CD8-positive, alpha-beta memory T cell (primary cell): ENCODE measurements at places on chromosomes 6 and 20.

GRCh38 chr6:146902846-146903245 is 301.4 kb upstream of the STXBP5 start:
- DNase-seq, result no peak

GRCh38 chr6:1315201-1315559 is 3.3 kb downstream of the FOXQ1 start:
- no peak for DNase-seq

DNA sequence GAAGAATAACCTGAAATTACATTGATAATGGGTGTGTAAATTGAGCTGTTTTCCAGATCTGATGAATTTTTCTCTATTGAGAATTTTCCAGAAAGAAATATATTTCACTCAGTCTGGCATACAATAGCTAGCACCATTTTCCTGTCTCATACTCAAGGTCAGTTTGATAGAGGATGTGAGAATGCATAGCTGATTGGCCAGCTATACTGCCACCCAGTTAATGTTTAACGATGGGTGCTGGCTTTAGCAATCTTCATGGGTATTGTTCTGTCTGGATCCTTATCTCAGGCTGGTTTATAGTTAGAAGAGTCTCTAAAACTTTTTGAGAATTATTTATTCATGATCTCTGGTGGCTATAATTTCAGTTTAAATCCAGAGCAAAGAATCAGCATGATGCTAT is 147.4 kb downstream of the HDGFL1 start:
- no peak for DNase-seq

GRCh38 chr6:150606168-150606591 is 6.5 kb downstream of the PLEKHG1 start:
- DNase-seq, result no peak

DNA sequence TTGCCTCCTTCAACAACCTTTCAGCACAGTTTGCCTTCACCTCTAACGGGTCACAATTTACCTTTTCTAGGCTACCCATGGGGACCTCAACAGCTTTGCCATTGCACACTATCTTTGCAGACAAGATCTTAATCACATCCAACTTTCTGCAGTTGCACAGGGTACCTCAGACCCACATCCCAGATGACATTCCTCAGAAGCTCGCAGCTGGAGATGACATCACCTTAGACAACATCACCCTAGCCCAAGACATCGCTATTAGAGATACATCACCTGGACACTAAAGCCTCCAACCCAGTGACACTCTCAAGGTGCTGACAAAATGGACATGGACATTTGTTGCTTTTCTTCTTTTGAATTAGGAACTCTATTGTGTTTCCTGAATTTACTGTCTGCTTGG is 38.6 kb upstream of the RPP40 start:
- DNase-seq, result no peak
